ENCODE measurements at places on chromosomes 1 and 21.

DNA sequence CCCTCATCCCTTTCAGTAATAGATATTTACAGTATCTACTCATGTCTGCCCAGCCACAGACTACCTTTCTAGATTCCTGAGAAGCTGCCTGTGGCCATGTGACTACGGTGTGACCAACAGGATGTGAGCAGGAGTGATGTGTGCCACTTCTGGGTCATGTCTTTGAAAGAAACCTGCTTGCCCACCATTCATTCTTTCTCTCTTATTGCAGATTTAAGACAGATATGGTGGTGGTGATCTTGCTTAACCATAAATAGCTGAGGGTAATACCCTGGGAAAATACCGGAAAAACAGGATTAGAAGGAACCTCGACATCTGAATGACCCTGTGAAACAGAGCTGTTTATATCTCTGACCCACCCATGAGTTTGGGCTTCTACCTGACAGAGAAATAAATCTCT lies 41.6 kb upstream of the GUCA2A start:
- DNase-seq: no peak

GRCh38 chr1:181044449-181044966 lies 10.7 kb downstream of the MR1 start:
- no peak for DNase-seq

DNA sequence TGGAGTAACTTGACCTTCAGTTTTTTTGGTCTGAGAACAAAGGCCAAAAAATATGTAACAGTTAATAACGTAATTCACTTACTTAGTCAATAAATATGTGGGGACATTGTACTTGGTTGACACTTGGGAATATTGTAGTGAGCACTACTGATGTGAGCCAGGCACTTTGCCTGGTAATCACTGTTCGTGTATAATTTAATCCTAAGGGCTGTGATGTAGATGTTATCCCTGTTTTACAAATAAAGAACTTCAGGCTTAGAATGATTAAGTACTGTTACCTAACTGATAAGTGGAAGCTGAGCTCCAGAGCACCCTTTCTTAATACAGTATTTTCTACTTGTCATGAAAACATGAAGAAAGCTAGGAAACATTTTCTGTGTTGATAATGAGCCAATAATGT lies 28.0 kb downstream of the PTBP2 start:
- DNase-seq: no peak

- no peak for DNase-seq
These were observed 28.2 kb downstream of the NAV1 start for GRCh38 chr1:201566933-201567801.

- no peak for DNase-seq
These were observed 56.3 kb downstream of the SMYD3 start for GRCh38 chr1:246450611-246451251.

DNA sequence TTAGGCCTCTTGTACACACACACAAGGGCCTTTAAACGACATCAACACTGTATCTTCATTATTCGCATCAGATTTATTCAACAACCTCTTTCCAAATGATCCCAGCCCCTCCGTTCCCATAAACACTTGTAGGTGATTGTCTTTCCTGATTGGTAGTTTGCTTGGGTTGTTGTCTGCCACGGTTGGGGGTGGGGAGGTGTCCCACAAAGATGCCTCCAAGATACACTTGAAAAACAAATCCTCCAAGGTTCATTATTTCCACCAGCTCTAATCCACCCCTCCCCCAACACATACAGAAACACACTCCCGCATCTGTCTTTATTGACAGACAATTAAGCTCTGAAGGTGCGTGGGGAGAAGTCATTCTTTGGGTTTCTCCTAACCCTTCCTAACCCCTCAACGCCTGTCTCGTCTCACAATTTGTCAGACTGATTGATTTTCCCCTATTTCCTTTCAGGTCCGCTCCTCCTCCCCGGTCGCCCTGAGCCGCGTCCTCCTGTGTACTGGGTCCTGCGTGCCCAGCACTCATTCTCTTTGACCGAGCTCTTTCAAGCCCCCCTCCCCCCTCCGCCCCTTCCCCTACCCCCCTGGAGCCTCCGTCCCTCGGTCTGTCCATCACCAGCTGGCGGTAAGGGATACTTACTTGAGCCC lies 1.4 kb downstream of the WDR26 start:
- DNase-seq: no peak

DNA sequence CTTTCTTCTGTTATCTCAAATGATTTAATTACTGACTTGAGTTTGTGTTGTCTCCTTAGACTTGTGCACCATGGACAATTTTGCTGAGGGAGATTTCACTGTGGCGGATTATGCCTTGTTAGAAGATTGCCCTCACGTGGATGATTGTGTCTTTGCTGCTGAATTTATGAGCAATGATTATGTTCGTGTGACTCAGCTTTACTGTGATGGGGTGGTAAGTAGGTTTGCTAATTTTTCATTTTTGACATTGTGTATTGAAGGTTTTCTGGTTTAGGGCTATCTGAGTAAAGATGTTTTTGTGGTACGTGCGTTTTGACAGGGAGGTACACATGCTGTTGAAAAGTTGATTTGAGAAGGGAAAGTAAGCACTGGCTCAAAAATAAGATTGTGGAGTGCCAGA lies 14.1 kb downstream of the TTC3 start:
- DNase-seq: no peak

- DNase-seq: no peak
These were observed 3.8 kb downstream of the LCA5L start for GRCh38 chr21:39441502-39442475.
